ENCODE measurements at places on chromosomes 6 and 20.

- DNase-seq: no peak
Measured at GRCh38 chr6:53035549-53036213, 29.5 kb upstream of the FBXO9 start.

DNA sequence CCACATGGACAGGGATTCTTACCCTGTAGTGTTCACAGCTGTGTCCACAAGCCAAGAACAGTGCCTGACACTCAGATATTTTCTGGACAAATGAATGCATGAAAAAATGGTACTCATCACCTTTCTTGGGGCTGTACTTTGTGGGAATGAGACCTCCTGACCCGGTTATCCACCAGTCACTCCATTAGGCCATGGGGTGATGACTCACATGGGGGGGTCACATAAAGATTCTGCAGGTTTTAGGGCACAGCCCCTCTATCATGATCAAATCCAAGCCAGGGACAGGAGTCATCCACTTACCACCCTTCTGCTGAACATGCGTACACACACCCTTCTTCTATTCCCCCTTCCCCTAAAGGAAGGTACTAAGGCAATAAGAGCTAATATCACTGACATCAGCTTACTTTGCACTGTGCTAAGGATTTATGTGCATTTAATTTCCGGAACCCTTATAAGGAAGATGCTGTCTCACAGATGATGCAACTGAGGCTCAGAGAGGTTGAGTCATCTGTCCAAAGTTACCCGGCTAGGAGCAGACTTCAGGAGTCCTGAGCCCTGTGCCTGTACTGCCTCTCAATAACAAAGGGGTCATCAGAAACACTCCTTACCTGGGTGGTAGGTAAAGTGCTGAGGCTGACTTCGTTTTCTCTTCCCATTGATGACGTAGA, 107.8 kb downstream of the NFATC2 start:
- DNase-seq: peak; percentile 90

- peak; percentile 96 for DNase-seq
Measured at GRCh38 chr20:24773751-24774201, 175.3 kb upstream of the CST7 start.

- DNase-seq: no peak
Measured at GRCh38 chr6:169663468-169663867, 38.4 kb downstream of the WDR27 start.

DNA sequence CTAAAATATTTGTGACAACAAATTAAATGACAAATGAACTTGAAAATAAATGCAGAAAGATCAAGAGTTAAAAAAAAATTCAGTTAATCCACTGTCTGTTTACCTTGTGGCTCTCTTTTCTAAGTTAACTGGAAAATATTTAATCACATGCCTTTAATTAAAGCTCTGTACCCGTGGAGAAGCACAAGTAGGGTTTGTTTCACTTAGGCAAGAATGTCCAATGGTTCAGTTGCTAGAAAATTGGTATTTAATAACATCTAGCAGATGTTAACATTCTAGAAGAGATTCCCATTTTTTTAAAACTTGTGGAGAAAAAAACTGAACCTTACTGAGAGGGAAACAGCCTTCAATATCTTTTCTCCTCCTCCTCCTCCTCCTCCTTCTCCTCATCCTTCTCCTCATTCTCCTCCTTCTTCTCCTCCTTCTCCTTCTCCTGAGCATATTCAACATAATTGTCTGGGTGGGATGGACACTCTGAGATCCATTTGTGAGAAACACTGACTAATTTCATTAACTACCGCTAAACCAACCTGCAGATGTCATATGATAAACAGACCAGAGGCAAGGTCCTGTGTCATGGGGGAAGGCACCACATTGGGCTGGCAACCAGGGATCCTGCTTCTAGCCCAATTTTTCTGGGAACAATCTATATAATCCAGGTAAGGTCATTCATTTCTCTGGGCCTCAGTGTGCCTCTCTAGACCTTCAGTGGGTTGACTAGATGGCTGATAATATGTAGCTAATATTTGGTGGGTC, 44.1 kb upstream of the AKIRIN2 start:
- no peak for DNase-seq

GRCh38 chr6:34934516-34934915, 45.5 kb downstream of the ANKS1A start:
- DNase-seq: peak; percentile 69

DNA sequence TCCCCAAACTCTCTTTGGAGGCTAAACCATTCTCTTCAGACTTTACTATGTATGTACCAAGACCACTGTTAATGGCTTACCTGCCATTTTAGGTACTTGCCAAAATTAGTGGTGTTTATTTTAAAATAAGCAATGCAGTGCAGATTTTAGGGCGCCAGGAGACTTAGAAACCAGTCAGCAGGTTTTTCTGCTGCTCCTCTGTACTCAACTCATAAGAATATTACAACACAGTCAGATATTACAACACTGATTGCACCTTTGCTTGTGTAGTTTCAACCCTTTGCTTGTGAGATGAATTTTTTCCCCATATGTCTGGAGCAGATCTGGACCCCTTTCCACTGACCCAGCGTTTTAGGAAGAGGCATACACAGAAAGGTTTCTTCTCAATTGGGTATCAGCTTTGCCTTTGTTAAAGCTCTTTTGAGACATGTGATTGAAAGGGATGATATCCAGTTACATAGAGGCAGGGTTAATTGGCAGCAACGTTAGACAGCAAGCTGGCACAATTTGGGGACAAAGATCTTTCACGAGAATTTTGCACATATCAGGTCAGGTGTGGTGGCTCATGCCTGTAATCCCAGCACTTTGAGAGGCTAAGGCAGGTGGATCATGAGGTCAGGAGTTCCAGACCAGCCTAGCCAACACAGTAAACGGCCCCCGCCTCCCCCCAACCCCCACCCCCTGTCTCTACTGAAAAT, 6.2 kb downstream of the TTPAL start:
- no peak for DNase-seq

DNA sequence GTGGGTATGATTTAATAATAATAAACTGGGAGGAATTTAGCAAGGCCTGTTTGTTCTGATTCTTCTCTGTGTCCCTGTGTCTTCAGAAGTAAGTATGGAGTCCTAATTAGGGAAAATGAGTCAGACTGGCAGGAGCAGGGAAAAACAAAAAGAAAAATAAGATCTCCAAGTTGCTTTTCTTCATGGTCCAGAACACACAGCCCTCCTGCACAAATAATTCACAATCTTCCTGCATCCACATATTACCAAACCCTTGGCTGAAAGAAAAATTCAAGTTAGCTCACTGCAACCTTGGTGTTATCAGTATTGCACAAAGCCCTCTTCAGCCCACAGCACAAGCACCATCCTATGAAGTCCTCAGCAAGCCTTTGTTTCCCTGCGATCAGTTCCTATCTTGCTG, 142.0 kb upstream of the LAMA2 start:
- no peak for DNase-seq

GRCh38 chr6:34234667-34235306, 1.9 kb upstream of the HMGA1 start:
- no peak for DNase-seq

DNA sequence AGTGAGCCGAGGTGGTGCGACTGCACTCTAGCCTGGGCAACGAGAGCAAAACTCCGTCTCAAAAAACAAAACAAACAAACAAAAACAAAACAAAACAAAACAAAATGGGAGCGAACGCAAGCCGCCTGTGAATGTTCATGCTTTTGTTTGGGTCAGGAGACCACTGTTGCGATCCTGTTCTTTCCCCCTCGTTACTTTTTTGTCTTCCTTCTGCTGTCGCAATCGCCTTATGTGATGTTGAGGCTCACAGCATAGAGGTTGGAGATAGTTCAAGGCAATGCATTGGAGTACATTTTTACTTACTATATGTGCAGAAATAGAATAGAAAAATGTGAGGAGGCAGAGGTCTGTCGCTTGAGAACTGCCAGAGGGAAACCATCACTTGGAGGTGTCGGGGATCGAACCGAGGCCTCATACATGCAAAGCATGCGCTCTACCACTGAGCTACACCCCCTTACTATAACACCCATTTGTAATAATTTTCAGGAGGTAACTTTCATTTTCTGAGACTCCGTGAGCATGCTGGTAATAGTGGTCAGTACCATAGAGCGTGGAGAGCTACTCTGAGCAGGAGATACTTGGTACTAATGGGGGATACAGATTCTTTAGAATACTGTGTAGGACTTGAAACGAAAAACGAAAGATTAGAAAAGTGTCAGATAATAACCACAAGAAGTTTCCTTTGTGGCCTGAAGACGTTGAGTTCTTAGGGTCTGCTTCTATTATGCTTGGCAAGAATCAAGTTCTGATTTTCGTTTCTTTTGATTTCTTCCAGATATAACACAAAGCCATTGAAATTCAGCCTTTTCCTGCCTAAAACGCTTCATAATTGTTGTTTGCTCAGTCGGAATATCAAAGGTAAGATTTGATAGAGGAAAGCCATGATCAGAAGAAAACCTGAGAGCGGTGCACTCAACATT, 121.1 kb downstream of the TRIM27 start:
- peak; percentile 54 for DNase-seq

GRCh38 chr20:54431156-54431944, 44.0 kb upstream of the DOK5 start:
- no peak for DNase-seq

- DNase-seq: no peak
Measured at GRCh38 chr6:117837261-117837660, 69.8 kb upstream of the SLC35F1 start.

GRCh38 chr6:46628498-46628897, 24.1 kb downstream of the CYP39A1 start:
- no peak for DNase-seq

DNA sequence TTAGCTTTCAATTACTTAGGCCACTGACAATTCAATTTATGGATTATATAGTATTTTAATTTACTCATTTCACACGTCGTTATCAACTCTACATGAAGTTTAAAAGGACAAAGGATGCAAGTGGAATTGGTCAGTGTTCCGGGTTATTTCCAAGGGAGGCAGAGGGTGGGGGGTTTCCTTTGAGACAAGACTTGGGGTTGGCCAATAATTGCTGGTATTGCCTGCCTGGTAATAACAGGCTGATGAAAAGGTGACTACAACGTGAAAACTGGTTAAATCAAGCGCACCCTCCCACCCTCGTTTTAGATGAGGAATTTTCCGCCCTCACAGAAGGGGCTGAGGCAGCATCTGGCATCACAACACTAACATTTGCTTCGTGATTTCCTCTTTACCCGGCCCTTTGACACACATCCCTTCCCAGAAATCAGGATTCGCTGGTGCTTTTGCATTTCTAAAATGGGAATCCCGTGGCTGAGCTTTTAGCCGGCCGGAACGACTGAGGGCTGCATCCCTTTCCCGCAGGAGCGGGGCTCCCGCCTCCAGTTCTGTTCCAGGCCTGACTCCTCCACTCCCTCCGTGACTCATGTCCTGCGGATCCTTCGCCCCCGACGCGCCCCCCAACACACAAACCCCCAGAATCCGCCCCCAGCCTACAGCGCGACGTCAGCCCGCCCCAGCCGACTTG, 999 bp upstream of the PIM1 start:
- no peak for DNase-seq

DNA sequence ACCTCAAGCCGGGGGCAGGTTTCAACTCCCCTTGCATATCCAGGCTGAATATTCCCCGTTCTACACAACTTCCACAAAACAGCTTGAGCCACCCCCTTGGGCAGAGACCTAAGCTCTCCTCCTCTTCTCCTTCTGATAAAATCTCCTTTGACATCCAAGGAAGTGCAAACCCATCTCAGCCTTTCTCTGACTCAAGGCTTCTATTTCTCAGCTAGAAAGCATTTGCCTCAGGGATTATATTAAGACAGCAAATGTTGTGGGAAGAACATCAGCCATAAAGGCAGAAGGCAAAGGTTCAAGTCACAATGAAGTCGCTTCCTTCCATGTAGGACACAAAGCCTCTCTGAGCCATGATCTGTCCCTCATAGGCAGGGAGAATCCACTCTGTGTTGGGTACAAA, 386.6 kb upstream of the ARID1B start:
- no peak for DNase-seq

- DNase-seq: no peak
Measured at GRCh38 chr6:108946695-108947094, 98.5 kb downstream of the ARMC2 start.

DNA sequence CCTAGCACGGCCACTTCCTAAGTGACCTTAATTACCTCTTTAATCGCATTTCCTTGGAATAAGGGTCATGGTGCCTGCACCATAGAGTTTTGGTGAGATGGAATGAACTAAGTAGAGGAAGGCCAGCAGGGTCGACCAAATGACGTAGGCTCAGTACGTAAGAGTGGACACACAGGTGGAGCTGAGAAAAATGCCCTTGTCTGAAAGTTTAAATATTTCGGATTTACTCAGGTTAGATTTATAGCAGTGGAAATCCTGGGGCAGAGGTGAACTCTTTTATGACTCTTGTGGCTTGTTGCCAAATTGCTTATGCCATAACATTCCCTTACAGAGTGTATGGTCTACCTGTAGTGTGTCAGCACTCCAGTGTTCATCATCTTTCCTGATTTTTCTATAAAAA, 23.6 kb upstream of the BTBD3 start:
- DNase-seq: no peak

Measured in fibroblast of skin of abdomen (primary cell).